ENCODE measurements at places on chromosomes 12 and 14.

DNA sequence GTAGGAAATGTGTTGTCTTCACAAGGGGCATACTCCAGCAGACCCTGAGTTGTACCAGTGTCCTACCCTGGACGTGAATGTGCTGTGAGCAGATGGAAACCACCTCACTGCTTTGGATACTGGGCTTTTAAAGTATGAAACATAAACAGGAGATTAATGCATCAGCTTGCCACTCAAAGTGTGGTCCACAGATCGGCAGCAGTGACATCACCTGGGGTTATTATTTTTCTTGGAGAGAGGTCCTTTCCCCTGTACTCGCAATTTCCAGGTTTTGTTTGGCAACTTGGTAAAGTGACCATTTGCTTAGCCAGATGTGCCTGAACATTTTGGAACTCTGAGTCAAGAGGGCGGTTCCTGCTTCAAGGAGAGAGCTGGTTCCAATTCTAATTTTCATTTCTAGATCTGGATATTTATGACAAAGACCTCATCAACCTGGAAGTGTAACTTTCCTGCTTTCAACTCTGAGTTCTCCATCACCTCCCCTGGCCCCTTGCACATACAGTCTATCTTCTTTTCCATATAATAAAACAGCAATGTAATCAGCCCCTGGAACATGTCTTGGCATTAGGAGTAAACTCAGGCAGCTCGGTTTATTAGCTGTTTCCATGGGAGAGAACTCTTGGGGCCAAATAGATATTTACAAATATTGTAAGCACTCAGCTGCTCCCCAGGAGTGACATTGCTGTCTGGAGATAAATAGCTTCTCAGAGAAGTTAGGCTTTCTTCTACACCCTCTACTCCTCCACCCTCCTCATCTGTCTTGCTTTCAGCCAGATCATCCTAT lies 237.0 kb upstream of the TBX3 start:
- DNase-seq = no peak

GRCh38 chr12:117890137-117890536 lies 78.7 kb downstream of the KSR2 start:
- DNase-seq = no peak

GRCh38 chr12:104502217-104502616 lies 45.5 kb downstream of the CHST11 start:
- DNase-seq = no peak

GRCh38 chr14:68140076-68140741 lies 320.6 kb downstream of the RAD51B start:
- no peak for DNase-seq

DNA sequence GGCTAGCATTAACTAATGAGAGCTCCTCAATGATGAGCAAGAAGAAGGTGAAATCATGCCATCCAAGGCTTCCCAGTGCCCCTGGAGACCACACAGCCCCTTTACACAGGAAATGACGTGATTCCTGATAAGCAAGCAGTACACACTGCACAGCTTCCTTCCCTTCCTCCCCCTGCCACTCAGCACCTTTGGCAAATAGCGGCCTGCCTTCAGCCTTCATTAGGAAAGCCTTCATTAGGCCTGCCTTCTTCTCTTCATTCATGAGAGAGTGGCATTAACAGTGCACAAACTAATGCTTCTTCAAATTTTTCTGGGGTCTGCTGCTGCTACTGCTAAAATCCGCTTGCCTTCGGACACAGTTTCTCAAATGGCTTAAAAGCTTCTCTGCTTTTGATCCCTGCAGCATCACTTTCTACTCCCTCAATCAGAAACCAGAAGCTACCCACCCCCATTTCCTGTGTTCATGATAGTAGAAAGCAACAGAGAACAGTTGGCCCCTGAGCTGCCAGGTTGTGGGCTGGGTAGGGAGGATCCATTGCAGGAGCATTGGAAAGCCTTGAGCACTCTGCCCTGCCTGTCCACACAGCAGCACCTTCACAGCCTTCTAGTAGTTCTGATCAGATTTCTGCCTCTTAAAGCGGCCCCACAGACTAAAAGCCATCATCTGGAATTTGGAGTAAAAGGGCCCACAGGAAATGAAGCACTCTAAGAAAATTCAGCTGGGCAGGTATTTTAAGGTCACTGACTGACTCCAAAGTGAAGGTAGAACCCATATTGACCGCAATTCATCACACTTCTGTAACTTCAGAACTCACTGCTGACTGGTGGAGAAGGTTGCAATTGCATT lies 103.8 kb upstream of the ETV6 start:
- DNase-seq = peak; percentile 17

DNA sequence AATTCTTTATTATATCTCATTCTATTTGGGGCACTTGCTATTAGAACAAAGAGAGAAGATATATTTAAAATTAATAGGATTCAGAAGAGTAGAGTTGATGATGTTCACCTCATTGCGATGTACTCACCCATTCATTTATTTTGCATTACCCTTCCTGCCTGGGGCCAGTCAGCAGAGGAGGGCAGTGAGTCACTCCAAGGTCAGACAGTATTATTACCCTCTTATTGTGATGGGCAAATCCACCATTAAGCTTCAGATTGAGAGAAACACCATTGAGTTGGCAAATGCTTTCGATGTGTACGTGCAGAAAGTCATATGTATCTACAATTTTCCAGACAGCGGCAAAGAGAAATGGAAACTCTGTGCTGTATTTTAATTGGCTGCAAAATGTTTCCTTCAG lies 134.2 kb downstream of the BICD1 start:
- DNase-seq = no peak

GRCh38 chr14:31876741-31877140 lies 200.4 kb upstream of the ARHGAP5 start:
- no peak for DNase-seq

- DNase-seq = no peak
Observed at GRCh38 chr12:31011746-31012566, 61.7 kb upstream of the DDX11 start.

- DNase-seq = no peak
Observed at GRCh38 chr12:117985182-117985581, 16.4 kb upstream of the KSR2 start.

DNA sequence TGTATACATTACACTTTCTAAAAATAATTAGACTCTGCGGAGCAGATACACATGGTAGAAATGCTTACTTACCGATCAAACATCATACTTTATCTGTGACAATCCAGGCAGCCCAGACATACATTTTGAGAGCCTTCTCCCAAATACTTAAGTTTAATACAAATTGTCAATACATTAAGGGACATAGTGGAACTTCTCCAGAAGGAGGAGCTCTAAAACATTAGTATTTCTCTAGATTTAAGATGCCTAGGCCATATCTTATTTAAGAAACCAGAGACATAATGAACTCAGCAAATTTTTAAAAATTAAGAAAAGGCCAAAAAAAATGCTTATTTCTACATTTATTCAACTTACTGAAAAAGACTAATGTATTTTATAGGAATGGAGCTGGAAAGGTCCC lies 16.1 kb downstream of the ACSM4 start:
- no peak for DNase-seq

DNA sequence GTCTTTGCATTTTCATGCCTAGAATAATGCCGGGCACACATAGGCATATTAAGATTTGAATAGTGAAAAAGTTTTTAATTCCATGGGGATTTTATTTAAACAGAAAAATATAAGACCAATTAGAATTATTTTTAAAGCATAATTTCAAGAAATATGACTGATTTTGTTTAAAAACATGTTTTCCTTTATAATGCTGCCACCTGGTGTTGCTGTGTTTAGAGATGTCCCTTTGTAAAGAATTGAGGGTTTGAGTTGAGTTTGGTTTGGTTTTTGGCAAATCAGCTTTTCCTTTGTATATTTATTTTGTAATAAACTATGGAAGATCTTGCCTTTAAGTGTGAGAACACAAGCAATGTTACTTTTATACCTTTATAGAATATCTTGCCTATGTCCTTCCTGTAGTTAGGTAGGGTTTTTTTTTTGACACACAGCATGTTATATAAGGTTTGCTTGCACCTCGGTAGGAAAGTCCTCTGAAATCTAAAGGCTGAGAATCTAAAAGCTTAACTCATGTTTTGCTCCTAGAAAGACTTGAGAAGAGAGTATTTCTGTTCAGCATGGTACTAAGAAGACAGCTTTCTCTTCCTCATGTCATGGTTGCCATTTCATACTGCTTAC lies 31.4 kb upstream of the SNAPC1 start:
- no peak for DNase-seq

All from stimulated activated CD4-positive, alpha-beta T cell treated with anti-CD3 and anti-CD28 coated beads, Interleukin-12 subunit alpha, Interleukin-12 subunit beta, amount 100 ng/mL, for 4 hours (primary cell).